Metanephros (tissue), 2 donors: ENCODE measurements at places on chromosomes 2 and 18. TPM values are rescaled to one million over a fixed set of nuclear protein-coding genes. Genes with fewer than 3 reads are reported as not detected.

EFR3B gene
- total RNA-seq = 7.8 TPM

LRP1B gene
- total RNA-seq = 2.1 TPM

CTAGE1 gene
- not detected for total RNA-seq

HNRNPLL gene
- 74.2 TPM for total RNA-seq

CERS6 gene
- total RNA-seq = 40.2 TPM

MATN3 gene
- 1.5 TPM for total RNA-seq

RGPD8 gene
- 20.2 TPM for total RNA-seq

ZNF24 gene
- total RNA-seq = 45.5 TPM

HNMT gene
- 62.0 TPM for total RNA-seq

NAT8 gene
- 12.0 TPM for total RNA-seq

TRIM43 gene
- 0.18 TPM for total RNA-seq

SNTG2 gene
- 1.6 TPM for total RNA-seq

ASIC4 gene
- 0.18 TPM for total RNA-seq

FHOD3 gene
- 44.5 TPM for total RNA-seq

ZSCAN30 gene
- total RNA-seq = 29.4 TPM

INHBB gene
- 0.82 TPM for total RNA-seq

CXCR1 gene
- 1.4 TPM for total RNA-seq

KCNF1 gene
- total RNA-seq = 0.70 TPM

TMEM163 gene
- total RNA-seq = 0.64 TPM
